ENCODE measurements at places on chromosomes 6 and 20. TPM values are rescaled to one million over a fixed set of nuclear protein-coding genes. Genes with fewer than 3 reads are reported as not detected.

Gene VIP
- total RNA-seq = not detected

Gene KCNQ5
- total RNA-seq = 10.0 TPM

Gene CST7
- 43.9 TPM for total RNA-seq

Gene SDC4
- 6.7 TPM for total RNA-seq

Gene AGER
- total RNA-seq = 27.8 TPM

Gene CCDC167
- total RNA-seq = 69.4 TPM

- peak; percentile 75 for DNase-seq
Measured at GRCh38 chr6:26197933-26198721, 110.9 kb downstream of the HFE start.

- no peak for DNase-seq
Measured at GRCh38 chr6:138098306-138098705, 8.9 kb downstream of the PERP start.

- no peak for DNase-seq
Measured at GRCh38 chr6:2497922-2498623, 252.6 kb downstream of the MYLK4 start.

DNA sequence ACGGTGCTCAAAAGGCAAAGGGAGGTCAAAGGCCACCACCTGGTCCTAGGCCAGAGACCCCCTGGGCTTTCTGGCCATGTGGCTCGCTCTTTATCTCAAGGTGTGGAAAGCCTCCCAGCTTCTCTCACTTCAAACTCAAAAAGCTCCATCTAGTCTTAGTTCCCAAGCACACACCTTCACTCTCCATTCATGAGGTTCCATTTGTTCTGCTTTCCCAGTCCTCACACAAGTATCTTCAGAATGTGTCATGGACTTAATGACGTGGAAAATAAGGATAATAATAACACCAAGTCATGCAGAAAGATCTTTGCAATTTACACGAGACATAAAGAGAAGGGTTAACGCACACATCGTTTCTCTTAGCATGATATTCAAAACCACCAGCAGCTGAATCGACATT is 219.3 kb downstream of the GMDS start:
- DNase-seq = no peak

- DNase-seq = no peak
Measured at GRCh38 chr20:24729896-24730605, 219.0 kb upstream of the CST7 start.

GRCh38 chr20:41833739-41834138 is 215.6 kb upstream of the CHD6 start:
- DNase-seq = no peak

- DNase-seq = no peak
Measured at GRCh38 chr6:156602066-156602385, 175.2 kb upstream of the ARID1B start.

GRCh38 chr6:127637830-127638409 is 60.9 kb downstream of the C6orf58 start:
- DNase-seq = no peak

DNA sequence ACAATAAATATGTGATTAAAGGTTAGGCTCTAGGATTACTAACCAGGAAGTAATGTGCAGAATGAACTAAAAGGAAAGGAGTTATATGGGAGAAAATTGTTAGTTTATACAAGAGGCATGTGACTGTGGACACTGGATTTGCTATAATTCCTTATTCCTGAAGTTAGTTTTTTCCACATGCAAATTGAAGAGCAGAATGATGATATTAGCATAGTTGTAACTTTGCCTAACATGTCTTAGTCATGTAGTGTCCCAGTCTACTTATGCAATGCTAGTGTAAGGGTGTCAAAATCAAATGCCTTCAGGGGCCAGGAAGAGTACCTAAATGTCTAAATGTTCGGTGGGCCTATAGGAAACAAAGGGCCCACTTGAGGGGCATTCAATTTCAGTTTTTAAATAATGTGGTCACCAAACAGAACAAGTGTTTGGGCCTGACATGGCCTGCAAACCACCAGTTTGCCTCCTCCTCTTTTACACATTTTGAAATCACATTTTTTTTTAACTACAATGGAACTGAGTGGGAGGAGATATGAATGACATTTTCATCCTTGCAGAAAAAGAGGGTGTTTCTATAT is 28.0 kb upstream of the CEP85L start:
- no peak for DNase-seq
